ENCODE measurements at places on chromosomes 5 and 9. TPM values are rescaled to one million over a fixed set of nuclear protein-coding genes. Genes with fewer than 3 reads are reported as not detected.

Gene LRRC19
- total RNA-seq = 0.28 TPM

Gene BRINP1
- 0.14 TPM for total RNA-seq

Gene TMED7
- 102 TPM for total RNA-seq

Gene IRX2
- 60.8 TPM for total RNA-seq

Gene ELAVL2
- total RNA-seq = 1.7 TPM

Gene DRD1
- total RNA-seq = 1.5 TPM

Gene IL5
- total RNA-seq = not detected

Measured in lung (tissue), 17 donors.